ENCODE measurements at places on chromosomes 2 and 18.

GRCh38 chr2:180143633-180144337, 136.7 kb upstream of the CWC22 start:
- DNase-seq = no peak

- no peak for DNase-seq
Observed at GRCh38 chr18:25979369-25980040, 110.9 kb downstream of the SS18 start.

GRCh38 chr2:11758647-11759046, 12.2 kb downstream of the LPIN1 start:
- DNase-seq = no peak

DNA sequence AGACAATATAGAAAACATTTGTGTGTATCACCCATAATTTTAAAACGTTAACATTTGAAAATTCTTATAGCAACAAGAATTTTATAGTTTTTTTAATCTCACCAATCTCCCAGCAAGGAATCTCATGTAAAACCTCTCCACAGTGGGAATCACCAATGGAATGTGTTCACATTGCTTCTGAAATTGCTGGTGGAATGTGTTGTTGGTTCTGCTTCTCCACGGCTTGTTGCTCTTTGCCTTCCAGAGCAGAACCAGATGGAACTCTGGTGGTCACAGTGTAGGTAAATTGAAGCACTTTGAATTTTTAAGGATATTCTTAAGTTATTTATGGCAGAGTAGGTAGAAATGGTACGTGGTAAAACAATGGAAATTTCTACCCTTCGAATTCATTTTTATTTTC, 35.1 kb downstream of the DCAF17 start:
- no peak for DNase-seq

GRCh38 chr18:36412778-36413177, 115.3 kb downstream of the FHOD3 start:
- DNase-seq = no peak

GRCh38 chr2:217325251-217325650, 465.4 kb upstream of the TNP1 start:
- no peak for DNase-seq

GRCh38 chr18:55314615-55315237, 273.3 kb downstream of the TCF4 start:
- no peak for DNase-seq

DNA sequence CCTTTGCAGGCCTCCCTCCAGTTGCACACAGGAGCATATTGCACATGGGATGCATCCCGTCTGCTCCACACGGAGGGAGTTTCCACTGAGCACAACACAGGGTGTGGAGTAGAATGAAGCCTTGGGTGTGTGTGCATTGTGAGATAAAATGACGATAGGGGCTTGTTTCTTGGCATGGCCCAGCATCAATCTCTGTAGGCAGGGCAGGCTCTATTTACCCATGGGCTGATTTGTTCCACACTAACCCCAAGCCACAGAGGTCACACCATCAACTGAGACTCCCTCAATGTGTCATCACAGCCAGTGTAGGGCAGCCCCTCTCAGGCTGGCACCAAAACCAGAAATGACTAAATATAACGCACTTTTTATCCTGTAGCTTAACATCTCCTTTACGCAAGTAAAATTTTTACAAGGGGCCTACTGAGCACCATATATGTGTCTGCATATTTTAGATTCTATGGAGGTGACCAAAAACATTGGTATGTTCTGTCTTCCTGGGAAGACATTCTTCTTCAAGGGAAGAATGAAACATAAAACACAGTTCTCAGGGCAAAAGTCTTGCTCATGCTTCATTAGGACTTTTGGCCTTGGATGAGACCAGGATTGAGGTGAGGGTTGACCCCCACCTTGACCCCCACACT, 2.7 kb upstream of the GKN1 start:
- DNase-seq = no peak

DNA sequence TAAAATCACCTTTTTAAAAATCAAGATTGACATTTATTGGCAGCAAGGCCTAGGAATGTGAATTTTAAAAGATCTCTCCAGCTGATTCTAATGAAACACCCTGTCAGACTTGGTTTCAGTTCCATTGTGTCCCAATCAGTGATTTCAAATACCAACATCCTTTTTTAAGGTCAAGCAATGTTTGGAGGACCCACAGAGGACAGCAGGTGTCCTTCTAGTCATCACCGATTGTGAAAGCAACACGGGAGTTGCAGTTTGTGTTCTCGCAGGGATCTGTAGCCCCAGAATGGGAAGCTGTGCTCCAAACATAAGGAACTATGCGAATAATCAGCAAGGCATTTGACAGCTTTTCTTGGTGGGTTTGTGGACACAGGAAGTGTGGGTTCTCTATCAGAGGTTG, 4.5 kb upstream of the KIDINS220 start:
- no peak for DNase-seq

DNA sequence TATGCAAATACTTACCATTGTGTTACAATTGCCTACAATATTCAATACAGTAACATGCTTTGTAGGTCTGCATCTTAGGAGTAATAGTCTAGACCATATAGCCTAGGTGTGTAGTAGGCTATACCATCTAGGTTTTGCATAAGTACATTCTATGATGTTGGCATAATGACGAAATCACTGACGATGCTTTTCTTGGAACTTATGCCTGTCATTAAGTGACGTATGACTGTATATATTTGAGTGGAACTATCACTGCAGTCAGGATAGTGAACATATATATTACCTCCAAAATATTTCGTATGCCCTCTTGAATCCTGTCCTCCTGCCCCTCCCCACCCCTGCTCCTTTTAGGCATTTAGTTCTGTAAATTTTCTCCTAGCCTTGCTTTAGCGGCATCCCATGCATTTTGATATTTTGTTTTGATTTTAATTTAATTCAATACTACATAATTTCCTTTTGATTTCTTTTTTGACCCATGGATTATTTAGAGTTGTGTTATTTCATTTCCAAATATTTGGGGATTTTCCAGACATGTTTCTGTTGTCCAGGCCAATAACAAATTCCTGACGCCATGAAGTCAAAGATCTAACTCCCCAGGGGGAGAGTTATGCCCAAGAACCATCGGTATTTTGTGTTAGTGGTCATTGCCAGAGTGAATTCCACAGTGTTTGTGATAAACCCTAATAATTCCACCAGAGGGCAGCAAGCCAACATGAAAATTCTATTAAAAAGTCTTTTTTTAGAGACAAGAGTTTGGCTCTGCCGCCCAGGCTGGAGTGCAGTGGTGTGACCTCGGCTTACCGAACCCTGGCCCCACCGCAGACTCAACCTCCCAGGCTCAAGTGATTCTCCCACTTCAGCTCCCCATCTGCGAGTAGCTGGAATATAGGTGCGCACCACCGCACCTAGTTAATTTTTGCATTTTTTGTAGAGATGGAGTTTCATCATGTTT, 24.2 kb upstream of the CASP8 start:
- no peak for DNase-seq

DNA sequence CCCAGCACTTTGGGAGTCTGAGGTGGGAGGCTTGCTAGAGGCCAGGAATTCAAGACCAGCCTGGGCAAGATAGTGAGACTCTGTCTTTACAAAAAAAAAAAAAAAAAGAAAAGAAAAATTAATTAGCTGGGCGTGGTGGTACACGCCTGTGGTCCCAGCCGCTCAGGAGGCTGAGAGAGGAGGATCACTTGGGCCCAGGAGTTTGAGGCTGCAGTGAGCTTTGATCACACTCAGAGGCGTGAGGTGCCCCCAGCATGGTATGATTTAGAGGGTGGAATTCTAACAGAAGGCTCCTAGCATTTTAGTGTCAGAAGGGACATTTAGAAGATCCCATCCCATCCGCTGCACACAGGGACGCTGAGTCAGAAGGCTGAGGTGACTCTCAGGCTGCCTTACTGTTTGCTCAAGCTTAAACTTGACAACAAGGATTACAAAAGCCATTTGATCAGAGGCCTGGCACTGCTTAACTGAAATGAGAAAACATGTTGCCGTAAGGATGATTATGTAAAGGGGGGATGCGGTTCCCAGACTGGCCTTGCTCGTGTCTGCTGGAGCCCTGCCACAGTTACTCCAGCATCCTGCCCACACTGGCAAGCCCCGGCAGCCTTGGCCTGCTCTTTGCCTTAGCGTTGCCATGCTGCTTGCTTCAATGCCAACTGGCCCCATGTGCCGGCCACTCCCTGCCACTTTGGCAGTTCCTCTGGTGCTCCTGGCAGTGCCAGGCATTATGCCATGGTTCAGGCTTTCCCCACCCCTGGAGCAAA, 45.6 kb upstream of the SLC1A4 start:
- no peak for DNase-seq

- no peak for DNase-seq
Observed at GRCh38 chr2:121284463-121285449, at the start of gene TFCP2L1. Gene TFCP2L1, minus strand, starts transcription at chr2:121285202. Its CDS starts 93 bp downstream, at chr2:121285109.

GRCh38 chr2:974502-974901, 23.9 kb downstream of the SNTG2 start:
- DNase-seq = no peak

DNA sequence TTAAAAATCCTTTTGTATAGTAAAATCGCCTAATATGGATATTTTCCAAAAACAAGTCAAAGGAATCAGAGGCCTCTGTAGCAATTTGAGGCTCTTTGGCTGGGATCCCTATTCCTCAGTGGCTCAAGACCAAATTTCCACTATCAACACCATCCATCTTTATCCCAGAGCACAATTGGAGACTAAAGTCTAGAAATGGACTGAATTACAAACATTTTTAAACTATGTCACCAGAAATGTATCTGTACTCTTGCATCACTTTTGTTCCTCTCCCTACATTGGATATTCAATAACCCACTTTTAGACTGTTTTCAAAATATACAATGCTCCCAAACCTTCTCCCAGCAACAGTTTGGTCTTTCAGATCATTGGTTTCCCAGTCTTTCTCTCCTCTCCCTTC, 140.4 kb upstream of the KLHL29 start:
- DNase-seq = no peak

GRCh38 chr2:223306371-223306770, 254.4 kb downstream of the KCNE4 start:
- no peak for DNase-seq

DNA sequence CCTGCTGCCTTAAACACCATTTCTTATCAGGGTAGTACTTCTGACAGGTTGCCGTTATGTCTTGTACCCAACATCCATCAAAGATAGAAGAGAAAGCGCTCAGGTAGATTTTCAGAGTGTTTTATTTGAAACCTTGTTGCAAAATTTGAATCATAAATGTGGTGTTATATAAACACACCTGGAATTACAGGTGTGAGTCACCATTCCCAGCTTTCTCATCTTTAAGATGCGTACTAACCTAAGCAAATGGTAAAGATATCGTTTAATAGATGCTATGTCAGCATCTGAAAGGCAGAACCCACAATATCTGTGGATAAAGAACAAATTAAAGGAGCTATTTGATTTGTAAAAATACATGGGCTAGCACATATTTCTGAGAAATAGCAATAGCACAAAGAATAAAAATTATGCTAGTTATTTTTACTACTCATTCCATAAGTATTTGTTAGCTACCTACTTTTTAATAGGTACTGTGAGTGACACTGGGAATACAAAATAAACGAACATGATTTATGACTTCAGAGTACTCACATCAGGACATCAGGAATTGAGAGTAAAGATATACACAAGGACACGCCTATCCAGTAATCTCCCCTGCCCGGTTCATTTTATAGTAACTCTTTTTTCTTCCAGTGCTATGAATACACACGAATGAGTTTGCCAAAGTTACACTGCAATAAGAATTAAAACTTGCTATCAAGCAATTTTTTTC, 193.8 kb downstream of the RBM43 start:
- no peak for DNase-seq

- no peak for DNase-seq
Observed at GRCh38 chr2:75290600-75291150, 91.4 kb upstream of the TACR1 start.

GRCh38 chr2:142234741-142235140, 103.9 kb upstream of the LRP1B start:
- DNase-seq = no peak

DNA sequence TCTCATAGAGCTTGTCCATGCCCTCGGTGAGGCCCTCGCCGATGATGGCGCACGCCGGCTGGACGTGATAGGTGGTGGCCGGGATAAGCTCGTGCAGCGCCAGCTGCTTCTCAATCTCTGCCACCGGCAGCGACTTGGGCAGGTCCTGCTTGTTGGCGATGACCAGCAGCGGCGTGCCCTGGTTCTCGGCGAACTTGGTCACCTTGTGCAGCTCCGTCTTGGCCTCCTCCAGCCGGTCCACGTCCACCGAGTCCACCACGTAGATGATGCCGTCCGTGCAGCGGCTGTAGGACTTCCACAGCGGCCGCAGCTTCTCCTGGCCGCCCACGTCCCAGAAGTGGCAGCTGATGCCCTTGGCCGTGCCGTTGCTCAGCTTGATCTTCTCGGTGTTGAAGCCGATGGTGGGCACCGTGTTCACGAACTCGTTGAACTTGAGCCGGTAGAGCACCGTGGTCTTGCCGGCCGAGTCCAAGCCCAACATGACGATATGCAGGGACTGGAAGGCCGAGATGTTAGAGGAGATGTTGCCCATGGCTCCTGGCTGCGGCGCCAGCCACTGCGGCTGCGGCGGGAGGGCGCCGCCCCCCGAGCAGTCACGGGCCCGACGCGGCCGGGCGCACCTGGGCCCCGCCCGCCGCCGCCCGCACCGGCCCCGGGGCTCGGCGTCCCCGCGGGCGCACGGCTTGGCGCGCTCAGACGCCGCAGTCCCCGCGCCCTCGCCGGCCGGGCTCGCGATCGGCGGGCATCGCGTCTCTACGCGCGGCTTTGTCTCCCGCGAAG, 636 bp downstream of the ARL4C start:
- DNase-seq = peak; percentile 22

DNA sequence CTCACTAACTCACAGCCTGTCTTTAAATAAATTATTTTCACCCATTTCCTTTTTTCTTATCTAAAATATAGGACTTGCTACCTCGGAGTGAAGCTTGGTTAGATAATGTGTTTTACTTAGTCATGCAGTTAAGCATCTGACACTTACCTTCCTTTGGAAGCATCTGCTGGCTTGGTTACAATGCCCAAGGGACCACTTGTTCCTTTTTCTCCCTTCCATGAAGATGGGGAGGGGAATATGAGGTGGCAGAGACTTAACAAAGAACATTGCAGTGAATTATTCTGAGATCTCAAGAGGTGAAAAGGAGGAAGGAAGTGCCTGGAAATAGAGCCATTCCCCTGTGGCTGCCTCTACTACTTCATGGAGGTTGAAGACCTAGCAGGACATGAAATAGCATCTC, 145.4 kb upstream of the FOSL2 start:
- DNase-seq = no peak
